Articular chondrocyte of knee joint (primary cell): ENCODE measurements at places on chromosomes 3 and 15. TPM values are rescaled to one million over a fixed set of nuclear protein-coding genes. Genes with fewer than 3 reads are reported as not detected.

FBXO40 gene
- total RNA-seq: not detected in 2 replicates

GRIP2 gene
- total RNA-seq: 0.65 and 1.6 TPM in 2 replicates

MEF2A gene
- total RNA-seq: 55.1 and 66.9 TPM in 2 replicates

SNRK gene
- 23.1 and 25.6 TPM in 2 replicates for total RNA-seq

LIPC gene
- total RNA-seq: 1.8 and 4.1 TPM in 2 replicates

CPB1 gene
- total RNA-seq: 0.54 TPM in 1 of 2 replicates, not detected in the other

FBN1 gene
- 1,426 and 1,479 TPM in 2 replicates for total RNA-seq

DAZL gene
- total RNA-seq: 0.22 TPM in 1 of 2 replicates, not detected in the other

GABRR3 gene
- total RNA-seq: not detected in 2 replicates

ST3GAL6 gene
- total RNA-seq: 1.3 and 3.9 TPM in 2 replicates

PLA2G4E gene
- not detected in 2 replicates for total RNA-seq

ZMYND10 gene
- total RNA-seq: 2.0 and 4.2 TPM in 2 replicates

SLC12A8 gene
- total RNA-seq: 1.6 and 2.3 TPM in 2 replicates

GASK1A gene
- total RNA-seq: 0.78 and 1.3 TPM in 2 replicates

ECE2 gene
- total RNA-seq: not detected in 2 replicates

CNTN3 gene
- 0.13 and 0.22 TPM in 2 replicates for total RNA-seq

CLDN16 gene
- total RNA-seq: not detected in 2 replicates

ILDR1 gene
- not detected in 2 replicates for total RNA-seq

KCTD6 gene
- 10.3 and 10.5 TPM in 2 replicates for total RNA-seq

NR2F2 gene
- 1.7 and 3.3 TPM in 2 replicates for total RNA-seq

SLITRK3 gene
- total RNA-seq: not detected in 2 replicates

SOX14 gene
- total RNA-seq: not detected in 2 replicates

PLOD2 gene
- total RNA-seq: 345 and 363 TPM in 2 replicates

STRA6 gene
- 0.39 and 0.86 TPM in 2 replicates for total RNA-seq
